ENCODE measurements at places on chromosomes 11 and 22.

GRCh38 chr22:29887358-29887757 is 4.4 kb downstream of the MTMR3 start:
- no peak for DNase-seq

DNA sequence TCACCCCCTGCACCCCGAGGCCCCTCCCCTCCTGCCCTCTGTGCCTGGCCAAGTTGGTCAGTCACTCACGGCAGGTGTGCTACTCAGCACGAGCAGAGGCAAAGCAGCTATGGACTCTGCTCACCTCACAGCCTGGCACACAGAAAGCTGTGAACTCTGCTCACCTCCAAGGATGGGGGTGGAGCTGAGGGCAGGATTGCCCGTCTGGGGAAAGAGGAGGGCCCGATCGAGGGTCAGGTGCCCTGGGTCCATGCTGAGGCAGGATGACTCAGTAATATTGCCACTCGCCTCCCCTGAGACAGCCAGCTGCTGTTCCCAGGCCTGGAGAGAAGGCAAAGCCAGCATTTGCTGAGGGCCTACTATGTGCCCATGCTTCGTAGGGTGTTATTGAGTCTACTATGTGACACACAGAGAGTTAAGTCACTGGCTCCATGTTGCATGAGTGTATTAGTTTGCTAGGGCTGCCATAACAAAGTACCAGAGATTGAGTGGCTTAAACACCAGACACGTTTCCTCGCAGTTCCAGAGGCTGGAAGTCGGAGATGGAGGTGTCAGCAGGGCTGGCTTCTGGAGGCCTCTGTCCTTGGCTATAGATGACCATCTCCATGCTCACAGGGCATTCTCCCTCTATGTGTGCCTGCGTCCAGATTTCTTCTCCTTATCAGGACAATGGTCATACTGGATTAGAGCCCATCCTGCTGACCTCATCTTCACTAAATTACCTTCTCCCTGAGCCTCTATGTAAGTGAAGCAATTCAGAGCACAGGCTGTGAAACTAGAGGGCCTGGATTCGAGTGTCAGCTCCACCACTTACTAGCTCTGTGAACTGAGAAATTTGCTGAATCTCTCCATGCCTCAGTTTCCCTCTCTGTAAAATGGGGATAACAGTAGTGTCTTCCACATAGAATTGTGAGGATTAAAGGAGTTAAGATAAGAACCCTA is 13.2 kb upstream of the TSKU start:
- DNase-seq = no peak

GRCh38 chr22:31292236-31292989 is at the start of gene PIK3IP1:
PIK3IP1 (minus strand) TSS chr22:31292488; CDS start chr22:31292344, 144 bp downstream.
- DNase-seq = peak; percentile 90

DNA sequence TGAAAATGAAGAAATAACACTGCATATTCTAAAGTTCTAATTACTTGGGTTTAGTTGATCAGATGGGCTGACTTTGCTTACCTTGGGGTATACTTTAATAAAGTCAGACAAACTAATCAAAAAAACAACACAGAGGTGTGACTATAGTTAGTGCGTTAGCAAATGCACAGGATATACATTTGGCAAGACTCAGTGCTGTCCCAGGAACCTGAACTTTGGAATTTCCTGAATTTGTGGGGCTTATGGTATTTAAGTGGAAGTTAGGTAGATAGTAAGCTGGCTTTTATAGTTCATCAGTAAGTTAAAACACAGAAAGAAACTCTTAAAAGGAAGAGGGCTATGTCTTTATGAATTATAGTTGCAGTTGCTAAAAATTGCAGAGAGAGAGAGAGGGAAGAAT is 302.6 kb upstream of the DDI1 start:
- no peak for DNase-seq

DNA sequence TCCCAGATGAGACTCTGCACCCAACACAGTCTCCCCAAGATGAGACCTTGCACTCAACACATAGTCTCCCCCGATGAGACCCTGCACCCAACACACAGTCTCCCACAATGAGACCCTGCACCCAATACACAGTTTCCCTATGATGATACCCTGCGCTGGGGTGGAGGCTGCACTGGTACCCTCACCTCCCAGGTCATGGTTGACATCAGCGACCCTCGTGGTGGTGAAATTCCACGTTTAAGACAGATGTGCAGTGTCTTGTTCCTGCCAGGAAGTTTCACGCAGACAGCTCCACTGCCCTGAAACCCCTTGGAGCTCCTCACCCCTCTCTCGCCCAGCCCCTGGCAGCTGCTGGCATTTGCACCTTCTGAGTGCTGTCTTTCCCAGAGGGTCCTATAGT is 9.5 kb downstream of the MUC5AC start:
- no peak for DNase-seq

- DNase-seq = no peak
These were observed 591.2 kb downstream of the OPCML start for GRCh38 chr11:132941024-132941646.

- no peak for DNase-seq
These were observed 121.0 kb downstream of the MPPED2 start for GRCh38 chr11:30465192-30465591.

DNA sequence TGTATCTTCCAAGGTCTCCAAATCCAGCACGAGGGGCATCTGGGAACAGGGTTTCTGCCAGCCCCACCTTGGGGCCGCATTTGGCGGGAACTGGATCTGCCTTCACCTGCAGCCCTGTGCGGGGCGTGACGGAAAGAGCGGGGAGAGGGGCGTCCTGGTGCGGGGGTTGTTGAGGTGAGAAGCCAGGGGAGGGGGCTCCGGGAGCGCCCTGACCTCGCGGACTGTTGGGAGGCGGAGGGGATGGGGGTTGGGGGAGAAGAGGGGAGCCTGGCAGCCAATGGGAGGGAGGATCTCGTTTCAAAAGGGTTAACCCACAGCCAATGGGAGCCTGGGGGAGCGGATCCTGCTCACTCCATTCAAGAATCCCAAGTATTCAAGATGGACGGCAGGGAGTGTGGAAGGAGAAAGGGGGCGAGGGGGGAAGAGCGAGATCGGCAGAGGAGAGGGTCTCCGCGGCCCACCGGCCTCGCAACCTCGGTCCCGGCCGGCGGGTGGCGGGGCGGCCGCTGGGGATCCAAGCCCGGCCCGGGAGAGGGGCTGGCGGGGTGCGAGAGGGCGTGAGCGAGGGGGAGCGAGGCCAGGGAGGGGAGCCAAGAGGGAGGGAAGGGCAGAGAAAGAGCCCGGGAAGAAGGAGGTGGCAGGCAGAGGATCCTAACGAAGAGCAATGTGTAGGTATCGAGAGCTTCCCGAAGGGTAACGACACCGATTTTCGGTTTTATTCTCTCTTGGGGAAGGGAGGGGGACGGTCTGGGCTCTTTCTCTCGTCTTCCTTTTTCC is 11.5 kb downstream of the YPEL4 start:
- peak; percentile 82 for DNase-seq

All from right atrium auricular region (tissue), 2 donors.